Fibroblast of skin of back (primary cell): ENCODE measurements at places on chromosomes 7 and 10.

GRCh38 chr7:80517282-80517747 is 5.5 kb upstream of the GNAT3 start:
- no peak for DNase-seq

GRCh38 chr10:105398202-105398601 is 757.1 kb downstream of the SORCS3 start:
- no peak for DNase-seq

DNA sequence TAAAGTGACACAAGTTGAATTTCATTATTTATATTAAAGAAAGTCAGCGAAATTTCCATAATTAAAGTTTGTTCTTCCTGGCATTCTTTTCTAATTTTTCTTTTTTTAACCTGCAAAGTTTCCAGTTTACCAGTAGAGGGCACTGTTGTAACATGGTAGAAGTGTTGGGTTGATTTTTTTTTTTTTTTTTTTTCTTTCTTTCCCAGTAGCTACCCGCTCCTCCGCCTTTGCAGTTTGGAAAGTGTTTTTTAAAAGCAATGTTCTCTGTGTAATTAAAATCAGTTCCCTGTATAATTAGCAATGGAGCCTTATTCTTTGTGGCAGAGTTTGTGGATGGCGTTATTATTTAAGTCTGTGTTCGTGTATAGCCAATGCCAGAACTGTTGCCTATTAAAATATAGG is 53.7 kb downstream of the TAF3 start:
- peak; percentile 19 for DNase-seq

DNA sequence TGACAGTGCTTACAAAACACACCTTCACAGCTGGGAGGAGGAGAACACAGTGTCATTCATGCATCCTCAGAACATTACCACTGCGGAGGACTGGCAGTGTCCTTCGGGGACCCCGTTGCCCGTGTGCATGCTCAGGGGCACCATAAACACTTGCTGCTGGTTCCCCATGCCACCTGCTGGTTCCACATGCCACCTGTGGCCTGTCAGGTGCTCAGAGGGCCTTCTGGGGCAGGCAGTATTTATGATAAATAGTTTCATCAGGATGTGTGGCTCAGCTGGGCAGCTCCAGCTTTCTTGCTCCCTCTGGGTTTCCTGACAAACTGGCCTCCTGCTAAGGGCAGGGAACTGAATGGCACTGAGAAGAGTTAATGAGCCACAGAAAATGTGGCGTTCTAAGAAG is 32.1 kb downstream of the CELF2 start:
- DNase-seq = no peak

DNA sequence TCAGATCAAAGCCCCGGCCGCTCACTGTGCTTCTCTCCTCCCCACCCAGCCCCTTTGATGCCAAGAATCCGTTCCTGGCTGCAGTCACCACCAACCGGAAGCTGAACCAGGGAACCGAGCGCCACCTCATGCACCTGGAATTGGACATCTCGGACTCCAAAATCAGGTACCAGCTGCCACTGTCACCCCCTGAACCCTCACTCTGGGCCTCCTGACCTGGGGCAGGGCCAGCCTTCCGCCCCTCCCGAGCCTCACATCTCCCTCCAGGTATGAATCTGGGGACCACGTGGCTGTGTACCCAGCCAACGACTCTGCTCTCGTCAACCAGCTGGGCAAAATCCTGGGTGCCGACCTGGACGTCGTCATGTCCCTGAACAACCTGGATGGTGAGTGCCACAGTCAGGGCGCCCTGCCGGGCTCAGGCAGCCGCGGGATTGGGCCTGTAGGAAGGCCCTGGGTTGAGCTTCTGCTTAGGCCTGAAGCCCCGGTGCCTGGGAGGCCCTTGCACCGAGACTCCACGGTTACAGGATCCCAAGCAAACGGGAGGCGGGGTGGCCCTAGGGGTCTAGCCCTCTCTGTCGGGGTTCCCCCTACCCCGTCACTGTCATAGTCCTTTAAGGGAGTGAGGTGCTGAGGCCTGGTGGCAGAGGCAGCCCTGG is 10.8 kb downstream of the TMEM120A start:
- DNase-seq = no peak

DNA sequence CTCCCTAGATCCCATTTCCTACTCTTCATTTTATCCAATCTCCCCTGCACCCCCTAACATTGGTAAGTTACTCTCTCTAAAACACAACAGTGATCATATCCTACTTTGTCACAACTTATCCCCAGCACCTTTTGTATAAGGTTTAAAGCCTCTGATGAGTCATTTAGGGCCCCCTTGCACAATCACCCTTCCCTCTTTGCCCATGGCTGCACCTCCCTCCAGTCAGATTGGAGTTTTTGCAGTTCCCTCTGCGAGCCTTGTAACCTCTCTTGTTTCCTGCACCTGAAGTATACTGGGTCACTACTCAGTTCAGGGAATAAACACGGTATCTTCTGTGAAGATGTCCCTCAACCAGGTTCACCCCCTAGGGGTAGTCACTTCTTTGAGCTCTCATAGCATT is 55.9 kb upstream of the ADRB1 start:
- DNase-seq = no peak

DNA sequence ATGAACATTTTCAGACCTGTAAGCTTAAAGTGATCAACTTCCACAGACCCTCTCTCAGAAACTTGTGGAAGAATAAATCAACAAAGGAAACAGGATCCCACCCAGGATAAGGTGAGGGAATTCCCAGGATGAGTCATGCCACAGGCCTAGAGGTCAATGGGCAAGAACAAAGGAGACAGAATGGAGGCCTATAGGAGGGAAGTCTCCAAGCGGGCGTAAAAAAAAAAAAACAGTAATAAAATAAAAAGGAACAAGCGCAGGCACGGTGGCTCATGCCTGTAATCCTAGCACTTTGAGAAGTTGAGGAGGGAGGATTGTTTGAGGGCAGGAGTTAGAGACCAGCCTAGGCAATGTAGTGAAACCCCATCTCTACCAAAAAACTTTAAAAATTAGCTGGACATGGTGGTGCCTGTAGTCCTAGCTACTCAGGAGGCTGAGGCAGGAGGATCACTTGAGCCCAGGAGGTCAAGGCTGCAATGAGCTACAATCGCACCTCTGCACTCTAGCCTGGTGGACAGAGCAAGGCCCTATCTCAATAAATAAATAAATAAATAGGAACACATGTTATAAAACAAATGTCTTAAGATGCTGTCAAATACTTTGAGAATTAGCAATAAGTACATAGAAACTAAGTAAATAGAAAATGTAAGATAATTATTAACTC is 8.4 kb downstream of the SORBS1 start:
- no peak for DNase-seq

GRCh38 chr7:135251496-135252391 is 18.1 kb downstream of the STRA8 start:
- no peak for DNase-seq

DNA sequence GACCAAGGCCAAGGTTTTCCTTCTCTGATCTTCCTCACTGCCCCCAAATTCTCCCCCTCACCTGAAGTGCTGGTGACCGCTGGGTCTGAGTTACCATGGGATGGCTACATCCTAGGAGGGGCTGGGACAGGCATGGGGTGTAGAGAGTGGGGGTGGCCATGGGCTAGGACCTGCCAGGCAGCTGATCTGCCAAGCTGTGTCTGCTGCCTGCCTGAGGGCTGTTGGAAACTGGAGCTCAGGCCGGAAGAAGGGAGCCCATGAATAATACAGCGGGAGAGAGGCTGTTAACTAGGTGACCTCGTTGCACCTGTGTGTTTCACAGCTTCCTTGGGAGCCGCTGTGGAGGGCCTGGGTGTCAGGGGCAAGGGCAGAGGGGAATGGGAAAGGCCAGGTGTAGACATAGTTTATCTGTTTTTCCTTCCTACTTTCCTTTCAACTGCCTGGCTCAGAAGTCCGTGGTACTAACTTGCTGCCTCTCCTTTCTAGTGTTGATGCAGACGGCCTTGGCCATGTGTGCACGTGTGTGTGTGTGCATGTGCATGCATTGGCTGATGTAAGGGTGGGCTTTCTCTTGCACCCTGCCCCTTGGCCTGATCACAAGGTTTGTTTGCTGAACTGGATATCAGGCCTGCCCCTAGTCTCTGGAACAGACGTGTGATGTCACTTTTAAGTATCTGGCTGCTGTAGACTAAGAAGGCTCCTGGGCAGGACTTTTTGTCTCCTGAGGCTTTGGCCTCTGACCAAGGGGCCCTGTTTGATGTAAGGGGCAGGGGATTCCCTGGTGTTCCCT is 11.9 kb downstream of the CDH23 start:
- DNase-seq = no peak

GRCh38 chr7:55546814-55547213 is 25.5 kb downstream of the VOPP1 start:
- DNase-seq = peak; percentile 89

DNA sequence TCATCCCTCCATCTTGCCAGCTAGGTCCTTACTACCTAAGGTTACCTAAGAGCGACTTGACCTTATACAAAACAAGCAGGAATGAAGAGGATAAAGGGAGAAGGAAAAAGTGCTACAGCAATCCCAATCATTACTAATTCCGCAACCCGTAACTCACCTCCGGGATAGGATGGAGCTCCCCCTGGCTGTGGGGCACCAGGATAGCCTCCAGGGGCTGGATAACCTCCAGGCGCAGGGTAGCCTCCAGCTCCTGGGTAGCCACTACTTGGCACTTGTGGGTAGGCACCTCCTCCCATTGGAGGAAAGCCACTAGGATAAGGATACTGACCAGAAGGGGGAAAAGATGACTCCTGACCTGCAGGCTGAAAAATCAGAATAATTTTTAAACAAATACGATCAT is 15.8 kb downstream of the ANXA7 start:
- no peak for DNase-seq

- DNase-seq = no peak
Observed at GRCh38 chr7:1679326-1679965, 9.4 kb downstream of the ELFN1 start.

GRCh38 chr10:100847440-100847839 is 65.3 kb upstream of the SLF2 start:
- no peak for DNase-seq

GRCh38 chr10:21314906-21315644 is 210.4 kb downstream of the SKIDA1 start:
- DNase-seq = peak; percentile 38

- DNase-seq = no peak
Observed at GRCh38 chr7:135109562-135109961, 38.3 kb upstream of the TMEM140 start.

DNA sequence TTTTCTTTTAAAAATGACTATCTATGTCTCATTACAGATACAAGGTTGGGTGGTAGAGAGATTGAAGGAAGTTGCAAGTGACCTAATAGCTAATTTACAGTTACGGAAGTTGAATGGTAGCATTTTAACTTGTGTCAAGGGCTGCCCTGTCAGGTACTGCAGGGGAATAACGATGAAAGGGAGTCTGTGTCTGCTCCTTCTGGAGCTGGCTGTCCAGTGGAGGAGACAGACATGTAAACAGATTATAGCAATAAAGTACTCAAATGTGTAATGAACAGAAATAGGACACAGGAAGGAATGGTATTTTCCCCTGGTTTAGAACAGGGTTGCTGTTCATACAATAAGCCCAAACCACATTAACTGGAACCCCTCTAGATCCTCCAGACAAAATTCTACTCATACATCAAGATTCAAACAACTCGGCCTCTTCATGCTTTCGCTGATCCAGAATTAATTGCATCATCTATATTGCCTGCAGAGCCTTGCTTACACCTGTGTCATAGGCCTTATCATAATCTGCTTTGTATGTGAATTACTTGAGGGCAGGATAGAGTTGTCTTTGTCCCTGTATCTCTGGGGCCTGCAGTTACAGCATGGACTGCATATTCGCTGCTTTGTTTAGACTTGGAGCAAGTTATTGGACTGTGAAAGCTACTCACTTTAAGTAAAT is 42.8 kb downstream of the AUTS2 start:
- DNase-seq = no peak

GRCh38 chr10:2026936-2027335 is 289.6 kb upstream of the ADARB2 start:
- no peak for DNase-seq

GRCh38 chr10:111078505-111079185 is 1.8 kb downstream of the ADRA2A start:
- no peak for DNase-seq

DNA sequence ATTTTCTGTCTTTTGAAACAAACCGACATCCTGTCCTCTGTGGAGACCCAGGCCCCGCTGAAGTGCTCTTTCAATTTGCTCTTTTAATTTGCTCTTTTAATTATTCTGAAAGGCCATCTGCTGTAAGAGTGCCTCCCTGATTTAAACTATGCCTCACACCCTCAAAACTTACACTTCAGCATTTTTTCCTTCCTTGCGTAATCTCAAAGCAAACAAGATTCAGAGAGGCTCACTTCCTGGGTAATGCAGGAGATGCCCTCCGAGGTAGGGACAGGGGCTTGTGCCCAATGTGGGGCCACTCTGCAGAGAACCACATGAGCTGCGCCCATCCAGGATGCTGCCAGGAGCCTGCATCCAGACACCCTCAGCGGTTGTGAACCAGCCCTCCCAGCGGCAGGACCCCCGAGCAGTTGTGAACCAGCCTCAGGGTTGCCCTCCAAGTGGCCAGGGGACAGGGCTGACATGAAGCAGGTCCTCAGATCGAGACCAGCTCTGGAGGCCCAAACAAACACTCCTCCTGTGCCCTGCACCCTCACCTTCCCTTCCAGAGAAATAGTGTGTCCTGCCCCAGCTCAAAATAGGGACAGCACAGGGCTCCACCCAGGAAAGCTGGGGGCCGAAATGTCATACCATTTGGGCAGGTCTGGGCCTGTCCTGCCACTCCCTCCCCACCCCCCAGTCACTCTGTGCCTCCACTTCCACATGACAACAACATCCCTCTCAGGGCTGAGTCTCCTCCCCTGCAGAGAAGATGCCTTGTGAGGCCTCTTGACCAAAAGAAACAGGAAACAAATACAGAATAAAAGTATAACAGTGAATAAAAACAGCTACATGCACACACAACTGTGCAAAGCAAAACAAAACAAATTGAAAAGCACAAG is 190.4 kb downstream of the PTPRN2 start:
- no peak for DNase-seq

GRCh38 chr7:55432939-55433784 is 68.0 kb downstream of the LANCL2 start:
- DNase-seq = peak; percentile 54

- no peak for DNase-seq
Observed at GRCh38 chr10:103932971-103933370, 15.0 kb upstream of the STN1 start.

- DNase-seq = no peak
Observed at GRCh38 chr10:61554925-61555324, 101.7 kb upstream of the TMEM26 start.
